Amniotic epithelial cell (primary cell): ENCODE measurements at places on chromosomes 5 and 9.

GRCh38 chr5:53031695-53032096 is 42.5 kb downstream of the ITGA2 start:
- DNase-seq: peak; percentile 97

DNA sequence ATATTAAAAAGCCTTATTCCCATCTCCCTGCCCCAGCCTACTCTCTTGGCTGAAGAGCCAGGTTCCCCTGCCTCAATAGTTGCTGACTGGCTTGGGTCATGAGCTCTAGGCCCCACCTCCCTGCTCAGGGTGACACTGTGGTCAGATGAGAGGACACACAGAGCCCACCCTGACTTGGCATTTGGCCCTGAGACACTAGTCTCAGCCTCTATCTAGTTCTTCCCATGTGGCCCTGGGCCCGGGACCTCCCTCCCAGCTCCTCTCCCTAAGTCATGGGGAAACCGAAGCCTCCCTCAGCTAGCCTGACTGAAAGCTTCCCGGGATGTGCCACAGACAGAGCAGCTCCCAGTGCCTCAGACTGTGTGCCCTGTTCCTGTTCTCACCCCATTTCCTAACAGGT is 5.8 kb upstream of the MYOZ3 start:
- no peak for DNase-seq

- DNase-seq: peak; percentile 99
These were observed 31.7 kb downstream of the BASP1 start for GRCh38 chr5:17249029-17249634.

DNA sequence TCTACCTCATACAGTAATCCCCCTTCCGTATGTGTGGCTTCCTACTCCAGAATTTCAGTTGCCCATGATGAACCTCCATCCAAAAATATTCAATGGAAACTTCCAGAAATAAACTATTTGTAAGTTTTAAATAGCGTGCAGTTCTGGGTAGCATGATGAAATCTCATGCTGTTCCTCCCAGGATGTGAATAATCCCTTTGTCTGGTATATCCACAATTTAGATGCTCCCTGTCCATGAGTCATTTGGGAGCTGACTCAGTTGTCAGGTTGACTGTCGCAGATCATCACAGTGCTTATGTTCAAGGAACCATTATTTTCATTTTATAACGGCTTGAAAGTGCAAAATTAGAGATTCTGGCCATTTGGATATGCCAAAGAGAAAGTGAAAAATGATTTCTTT is 290.1 kb upstream of the CDH9 start:
- DNase-seq: peak; percentile 79

DNA sequence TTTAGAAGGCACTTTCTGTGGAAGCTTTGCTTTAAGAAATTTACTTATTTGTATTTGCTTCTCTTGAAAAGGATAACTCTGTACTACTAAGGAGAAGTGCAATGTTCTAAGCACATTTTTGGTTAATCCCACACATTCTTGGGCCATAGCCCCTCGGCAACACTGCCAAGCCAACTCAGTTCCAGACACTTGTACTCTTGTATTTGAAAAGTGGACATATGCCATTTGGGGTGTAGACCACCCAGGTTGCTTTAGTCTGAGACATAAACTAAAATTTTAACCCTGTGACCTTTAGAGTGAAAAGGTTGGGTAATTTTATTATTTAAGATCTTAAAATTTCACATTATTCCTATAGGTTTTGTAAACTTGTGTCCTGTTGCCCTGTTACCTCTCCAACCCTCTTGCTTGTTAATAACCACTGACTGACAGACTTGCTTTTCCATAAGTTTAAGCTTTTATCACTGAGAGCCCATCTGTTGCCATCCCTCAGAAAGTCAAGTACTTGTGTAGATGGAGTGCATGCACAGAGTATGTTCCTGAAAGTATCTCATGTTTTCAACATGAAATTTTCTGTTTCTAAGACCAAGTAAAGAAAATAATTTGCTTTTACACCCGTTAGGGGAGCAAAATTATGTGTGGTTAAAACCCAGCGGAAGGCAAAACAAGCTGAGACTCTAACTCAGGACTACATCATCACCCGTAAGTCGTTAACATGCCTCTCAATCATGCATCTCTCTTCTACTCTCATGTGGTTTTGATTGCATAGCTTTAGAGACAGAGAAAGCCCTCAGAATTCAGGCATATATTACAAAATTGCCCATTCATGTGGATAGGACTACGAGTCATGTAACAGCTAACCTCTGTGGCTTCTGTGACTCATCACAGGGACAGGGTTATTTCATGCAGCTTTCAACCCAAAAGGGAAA is 117.3 kb downstream of the GDNF start:
- DNase-seq: peak; percentile 98

GRCh38 chr9:134641990-134642384 is 384 bp downstream of the COL5A1 start:
- DNase-seq: no peak

GRCh38 chr5:50647726-50648125 is 18.7 kb upstream of the PARP8 start:
- no peak for DNase-seq

DNA sequence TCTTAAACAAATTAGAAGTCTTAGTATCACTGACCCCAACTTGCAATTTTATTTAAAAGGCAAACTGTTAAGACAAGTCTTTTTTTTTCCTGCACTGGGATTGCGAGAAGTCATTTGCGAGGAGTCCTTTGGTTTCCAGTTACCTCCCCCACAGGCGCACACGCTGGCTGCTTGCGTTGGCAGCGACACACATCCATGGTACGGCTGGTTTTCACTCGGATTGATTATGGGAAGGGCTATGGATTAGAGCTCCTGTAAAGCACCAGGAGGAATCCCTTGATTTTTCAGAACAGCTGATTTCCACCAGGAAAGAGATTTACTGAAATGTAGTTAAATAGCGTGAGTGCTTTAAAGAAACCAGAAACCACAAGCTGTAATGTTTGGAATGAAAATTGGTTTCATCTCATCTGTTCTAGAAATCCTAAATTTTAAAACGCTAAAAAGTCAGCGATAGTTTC is 737 bp downstream of the SLC1A3 start:
- no peak for DNase-seq

DNA sequence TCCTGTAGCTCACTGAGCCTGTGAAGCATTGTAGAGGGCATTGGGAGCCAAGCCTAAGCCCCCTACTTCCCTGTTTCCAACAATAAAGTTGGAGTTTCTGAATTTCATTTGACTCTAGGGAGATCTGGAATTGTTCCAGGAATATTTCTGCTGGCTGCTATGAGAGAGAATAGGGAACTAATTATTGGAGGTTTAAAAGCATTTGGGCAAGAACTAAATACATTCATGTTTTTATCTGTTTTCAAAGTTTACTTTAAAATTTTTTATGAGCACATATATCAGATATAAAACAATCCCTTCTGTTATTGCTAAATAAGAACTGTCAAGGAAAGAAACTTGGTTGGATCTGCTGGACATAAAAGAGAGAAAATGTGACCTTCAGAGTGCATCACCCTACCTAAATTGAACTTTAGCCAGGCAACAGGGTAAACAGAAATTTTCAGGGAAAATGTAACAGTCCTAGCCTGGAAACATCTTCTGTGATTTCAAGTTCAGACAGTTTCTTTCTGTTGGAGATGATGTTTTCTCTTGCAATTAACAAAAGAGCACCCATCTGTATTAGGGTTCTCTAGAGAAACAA is 19.3 kb upstream of the LECT2 start:
- DNase-seq: no peak

- DNase-seq: no peak
These were observed 186.1 kb downstream of the GNA14 start for GRCh38 chr9:77462066-77462465.
